Neural progenitor cell (in vitro differentiated cells): ENCODE measurements at places on chromosomes 12 and 14.

GRCh38 chr14:67900231-67900630, 80.7 kb downstream of the RAD51B start:
- DNase-seq: no peak

DNA sequence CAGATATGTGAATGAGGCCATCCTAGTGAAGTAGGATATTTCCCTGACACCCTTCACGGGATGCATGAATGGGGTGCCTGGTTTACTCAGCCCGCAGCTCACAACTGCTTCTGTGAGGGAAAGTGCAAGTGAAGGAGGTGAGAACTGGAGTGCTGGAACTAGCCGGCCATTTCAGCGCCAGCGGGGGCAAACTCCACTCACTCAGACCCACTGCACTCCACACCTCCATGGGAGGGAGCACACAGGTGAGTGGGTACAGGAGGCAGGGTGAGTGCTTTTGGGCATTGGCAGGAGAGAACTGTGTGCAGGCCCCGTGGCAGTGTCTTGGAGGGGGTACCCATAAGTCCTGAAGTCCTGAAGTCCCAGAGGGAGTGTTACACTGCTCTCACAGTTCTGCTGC, 1008.4 kb downstream of the SLC6A15 start:
- DNase-seq: no peak

GRCh38 chr14:42428996-42429395, 822.3 kb downstream of the LRFN5 start:
- no peak for DNase-seq

- no peak for DNase-seq
These were observed 110.4 kb downstream of the DAD1 start for GRCh38 chr14:22478670-22479069.

DNA sequence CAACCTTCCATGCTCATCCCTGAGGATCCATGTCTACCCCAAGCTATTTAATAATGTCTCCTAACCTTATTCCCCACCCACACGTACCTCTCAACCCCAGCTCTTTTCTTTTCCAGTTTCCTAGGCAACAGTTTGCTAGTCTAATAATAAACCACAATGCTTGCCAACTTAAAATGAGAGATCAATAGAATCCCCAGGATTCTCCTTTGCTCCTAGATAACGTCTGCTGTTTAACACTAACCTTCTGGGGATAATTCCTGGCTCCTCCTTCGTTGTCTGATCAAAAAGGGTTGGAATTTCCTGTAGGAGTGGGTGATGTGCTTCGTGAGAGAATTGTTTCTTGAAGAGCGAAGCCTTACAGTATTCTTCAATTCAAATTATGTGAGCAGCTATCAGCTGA, 42.2 kb upstream of the DBX2 start:
- no peak for DNase-seq

DNA sequence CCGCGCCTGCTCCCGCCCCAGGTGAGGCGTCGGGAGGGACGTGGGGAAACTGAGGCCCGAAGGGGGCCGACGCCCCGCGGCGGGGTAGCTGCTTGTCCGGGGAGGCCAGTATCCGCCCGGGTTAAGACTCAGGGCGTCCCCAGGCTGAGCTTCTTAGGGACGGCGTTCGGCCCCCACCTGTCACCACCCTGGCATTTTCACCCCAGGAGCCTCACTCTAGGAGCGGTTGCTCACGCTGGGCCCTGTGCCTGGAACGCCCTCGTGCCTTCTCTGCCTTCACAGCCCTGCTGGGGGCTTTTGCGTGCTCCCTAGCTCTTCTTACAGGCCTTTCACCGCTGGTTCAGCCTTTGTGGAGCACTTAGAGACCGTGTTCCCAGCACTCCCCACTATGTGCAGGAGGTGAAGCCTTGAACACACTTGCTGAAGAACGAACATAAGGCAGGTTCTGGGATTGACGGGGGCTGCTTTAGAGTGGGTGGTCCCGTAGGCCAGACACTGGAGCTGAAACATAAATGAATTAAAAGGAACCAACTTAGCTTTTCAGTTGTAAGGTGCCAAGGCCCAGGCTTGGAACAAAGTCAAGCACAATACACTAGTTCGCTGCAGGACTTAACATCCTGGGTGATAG, 601 bp downstream of the ZNF839 start:
- DNase-seq: peak; percentile 62

- DNase-seq: no peak
These were observed 372.8 kb downstream of the TMEM132D start for GRCh38 chr12:129530984-129531383.

GRCh38 chr12:110074089-110074488, 25.8 kb upstream of the C12orf76 start:
- no peak for DNase-seq

DNA sequence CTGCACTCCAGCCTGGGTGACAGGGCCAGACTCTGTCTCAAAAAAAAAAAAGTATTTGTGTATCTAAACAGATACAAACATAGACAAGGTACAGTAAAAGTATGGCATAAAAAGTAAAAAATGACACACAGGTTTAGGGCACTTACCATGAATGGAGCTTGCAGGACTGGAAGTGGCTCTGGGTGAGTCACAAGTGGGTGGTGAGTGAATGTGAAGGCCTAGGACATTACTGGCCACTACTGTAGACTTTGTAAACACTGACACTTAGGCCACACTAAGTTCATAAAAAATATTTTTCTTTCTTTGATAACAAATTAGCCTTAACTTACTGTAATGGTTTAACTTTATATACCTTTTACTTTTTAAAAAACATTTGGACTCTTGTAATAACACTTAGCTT, 38.0 kb upstream of the EIF5 start:
- no peak for DNase-seq

DNA sequence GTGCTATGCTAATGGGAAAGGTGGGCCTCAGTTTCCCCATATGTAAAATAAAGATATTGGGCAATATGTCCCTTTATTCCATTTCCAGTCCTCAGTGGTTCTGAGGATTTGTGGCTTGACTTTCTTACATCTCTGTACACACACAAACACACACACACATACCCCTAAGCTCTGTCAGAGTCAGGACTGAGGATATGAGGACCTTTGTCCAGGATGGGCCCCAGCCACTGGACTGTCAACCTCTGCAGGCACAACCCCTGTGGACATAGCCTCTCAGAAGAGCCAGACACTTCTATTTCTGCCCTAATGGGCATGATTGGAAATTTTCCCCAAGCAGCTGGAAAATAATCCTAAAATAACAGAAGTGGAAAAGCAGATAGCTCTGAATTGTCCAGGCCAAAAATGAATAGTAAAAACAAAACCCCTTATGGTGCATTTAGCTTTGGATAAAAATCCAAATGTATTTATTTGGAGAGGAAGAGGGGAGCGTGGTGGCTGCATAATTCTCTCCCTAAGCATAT, 50.2 kb downstream of the RIN3 start:
- no peak for DNase-seq

GRCh38 chr14:105974902-105975301, 448.5 kb downstream of the TMEM121 start:
- no peak for DNase-seq

DNA sequence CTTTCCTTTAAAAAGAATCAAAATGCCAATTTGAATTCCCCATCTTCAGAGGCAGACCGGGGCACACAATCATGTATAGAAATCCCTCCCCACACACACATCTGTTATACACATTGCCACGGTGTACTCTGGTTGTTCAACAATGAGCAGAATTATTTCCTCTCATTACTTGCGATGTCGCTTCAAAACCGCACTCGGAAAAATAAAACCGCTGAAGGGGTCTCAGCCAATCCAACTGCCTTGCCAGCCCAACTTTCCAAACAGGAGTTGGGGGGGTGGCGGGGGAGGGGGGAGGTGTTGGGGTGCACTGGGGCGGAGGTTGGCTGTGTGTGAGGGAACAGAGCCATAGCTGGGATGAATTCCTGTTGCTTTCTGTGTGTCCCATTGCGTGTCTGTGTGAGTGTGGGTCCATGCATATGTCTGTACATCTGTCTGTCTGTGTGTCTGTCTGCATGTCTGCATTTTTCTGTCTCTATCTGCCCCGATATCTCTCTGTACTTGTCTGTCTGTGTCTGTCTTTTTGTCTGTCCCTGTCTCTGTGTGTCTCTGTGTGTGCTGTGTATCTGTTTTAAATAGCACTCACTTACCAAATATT, 163.6 kb upstream of the TBX3 start:
- DNase-seq: no peak
